CD8-positive, alpha-beta memory T cell (primary cell): ENCODE measurements at places on chromosomes 1 and 21.

GRCh38 chr1:213596729-213597128 lies 391.0 kb upstream of the PROX1 start:
- no peaks in the 10 kb centered on the region for H3K36me3 ChIP-seq
- no peak overlapping the region for H3K27ac ChIP-seq
- no peak for DNase-seq
- no peak overlapping the region for H3K4me3 ChIP-seq
- no peaks in the 10 kb centered on the region for H3K4me1 ChIP-seq
- H3K27me3 ChIP-seq, result no peaks in the 10 kb centered on the region

DNA sequence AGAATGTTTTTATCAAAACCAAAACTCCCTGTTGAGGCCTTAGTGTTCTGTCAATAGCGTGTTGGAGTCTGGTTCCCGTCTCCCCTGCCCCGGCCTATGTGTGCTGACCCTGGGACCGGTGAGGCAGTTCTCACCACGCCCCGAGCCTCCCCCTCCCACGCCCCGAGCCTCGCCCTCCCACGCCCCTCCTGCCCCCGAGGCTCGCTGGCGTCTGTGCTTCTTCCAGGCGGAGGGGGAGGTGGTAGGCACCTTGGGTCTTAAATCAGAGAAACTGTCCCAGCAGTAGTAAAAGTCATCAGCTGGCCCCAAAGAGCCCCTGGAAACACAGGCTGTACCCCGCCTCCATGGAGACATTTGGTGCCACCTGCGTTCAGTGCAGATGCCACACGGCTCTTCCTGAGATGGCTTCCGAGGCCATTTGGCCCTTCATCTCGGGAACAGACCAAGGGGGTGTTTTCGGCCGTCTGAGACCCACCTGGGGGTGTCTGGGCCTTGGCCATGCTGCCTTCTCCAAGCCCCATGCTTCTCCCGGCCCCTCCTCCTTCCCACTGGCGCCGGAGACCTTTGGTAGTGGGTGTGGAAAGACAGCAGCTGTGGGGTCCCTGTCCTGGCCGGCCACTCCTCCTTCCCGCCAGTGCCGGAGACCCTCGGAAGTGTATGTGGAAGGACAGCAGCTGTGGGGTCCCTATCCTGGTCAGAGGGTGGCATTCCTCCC lies 44.7 kb downstream of the SKI start:
- H3K27me3 ChIP-seq, result no peaks in the 10 kb centered on the region
- H3K4me3 ChIP-seq, result no peak overlapping the region
- no peaks in the 10 kb centered on the region for H3K36me3 ChIP-seq
- peaks cover 65% of the 10 kb centered on the region for H3K4me1 ChIP-seq

GRCh38 chr1:225435487-225435886 lies 7.6 kb upstream of the LBR start:
- DNase-seq, result no peak
- no peaks in the 10 kb centered on the region for H3K36me3 ChIP-seq
- H3K27ac ChIP-seq, result no peak overlapping the region
- no peak overlapping the region for H3K4me3 ChIP-seq
- no peaks in the 10 kb centered on the region for H3K4me1 ChIP-seq

GRCh38 chr1:91567583-91567982 lies 66.9 kb downstream of the CDC7 start:
- peaks cover 13% of the 10 kb centered on the region for H3K4me1 ChIP-seq
- no peaks in the 10 kb centered on the region for H3K27me3 ChIP-seq
- DNase-seq, result no peak
- H3K4me3 ChIP-seq, result no peak overlapping the region
- H3K36me3 ChIP-seq, result no peaks in the 10 kb centered on the region
- no peak overlapping the region for H3K27ac ChIP-seq

DNA sequence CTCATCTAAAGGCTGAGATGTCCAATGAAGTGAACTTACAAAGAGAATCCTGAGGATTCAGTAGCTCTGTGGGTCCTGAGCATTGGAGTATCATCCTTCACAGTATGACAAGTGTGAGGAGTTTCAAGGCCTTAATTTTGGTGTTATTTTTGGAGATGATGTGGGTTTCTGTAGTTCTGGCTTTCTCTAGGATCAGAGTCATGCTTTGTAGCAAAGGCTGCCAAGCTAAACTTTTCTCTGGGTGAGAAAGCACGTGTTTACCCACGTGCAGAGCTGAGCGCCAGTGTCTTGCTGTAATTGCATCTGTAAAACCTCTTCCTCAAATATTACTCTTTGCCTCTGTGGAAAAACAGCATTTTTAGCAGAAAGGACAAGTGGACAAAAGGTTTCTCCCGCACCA lies 387.8 kb upstream of the LYPLAL1 start:
- H3K36me3 ChIP-seq, result no peaks in the 10 kb centered on the region
- H3K27ac ChIP-seq, result no peak overlapping the region
- no peaks in the 10 kb centered on the region for H3K27me3 ChIP-seq
- H3K4me3 ChIP-seq, result no peak overlapping the region
- no peaks in the 10 kb centered on the region for H3K4me1 ChIP-seq
- DNase-seq, result no peak
